ENCODE measurements at places on chromosomes 12 and 14.
A peak's percentile ranks its signal among the peaks of the same experiment; 100 is the strongest.

DNA sequence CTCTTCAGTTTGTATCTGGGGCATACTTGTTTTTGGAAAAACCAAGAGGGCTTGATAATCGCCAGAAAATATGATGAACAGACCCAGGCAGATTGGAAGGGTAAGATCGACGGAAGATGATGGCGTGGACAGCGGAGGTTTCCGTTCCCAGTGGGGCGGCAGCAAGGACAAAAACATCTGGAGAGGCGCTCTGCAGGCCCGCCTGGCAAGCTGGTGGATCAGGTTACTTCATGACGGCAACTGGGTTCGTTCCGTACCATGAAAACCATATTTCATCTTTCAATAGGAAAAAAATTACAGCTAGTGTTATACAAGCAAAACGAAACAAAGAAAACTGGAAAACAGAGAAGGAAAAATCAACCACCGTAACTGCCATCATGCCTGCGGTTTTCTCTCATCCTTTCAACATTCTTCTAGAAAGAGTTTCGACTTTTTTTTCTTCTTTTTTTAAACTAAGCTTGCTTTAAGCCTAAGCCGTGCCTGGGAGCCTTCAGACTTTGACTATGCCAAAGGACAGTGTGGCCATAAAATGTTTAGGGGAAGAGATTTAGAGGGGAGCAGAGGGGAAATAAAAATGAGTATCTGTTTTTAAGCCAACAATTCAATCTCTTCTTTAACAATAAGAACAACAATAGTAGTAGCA is 210.5 kb downstream of the FOXN3 start:
- no peak for DNase-seq

DNA sequence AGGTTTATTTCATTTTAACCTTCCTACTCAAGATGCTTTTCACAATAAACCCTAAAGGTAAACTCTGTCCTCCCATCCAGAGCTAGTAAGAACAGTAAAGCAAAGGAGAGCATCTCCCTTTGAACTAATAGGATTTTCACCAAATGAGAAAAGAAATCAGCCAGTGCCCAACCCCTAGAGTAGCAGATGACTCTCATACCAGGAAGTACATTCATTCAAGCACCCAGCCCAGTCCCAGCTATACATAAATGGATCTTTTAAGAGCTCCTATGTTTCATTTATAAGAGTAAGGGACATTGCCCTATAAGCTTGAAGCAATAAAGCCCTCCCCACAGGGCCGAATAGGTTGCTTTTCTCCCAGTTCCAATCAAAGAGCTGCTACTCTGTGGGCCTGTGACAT is 7.6 kb downstream of the BAZ2A start:
- no peak for DNase-seq

- DNase-seq: no peak
Observed at GRCh38 chr12:110104188-110105094, 19.7 kb upstream of the IFT81 start.

- DNase-seq: no peak
Observed at GRCh38 chr14:82587226-82587625, 1053.6 kb upstream of the SEL1L start.

GRCh38 chr12:105616971-105617540 is 286.6 kb downstream of the C12orf75 start:
- peak; percentile 33 for DNase-seq

GRCh38 chr12:2302711-2303580 is 250.2 kb downstream of the CACNA1C start:
- DNase-seq: no peak

GRCh38 chr14:71240866-71241520 is 333.7 kb downstream of the PCNX1 start:
- no peak for DNase-seq

GRCh38 chr14:31027847-31028246 is 1.7 kb upstream of the STRN3 start:
- DNase-seq: no peak

- DNase-seq: no peak
Observed at GRCh38 chr12:123519141-123520001, 14.1 kb downstream of the RILPL1 start.

DNA sequence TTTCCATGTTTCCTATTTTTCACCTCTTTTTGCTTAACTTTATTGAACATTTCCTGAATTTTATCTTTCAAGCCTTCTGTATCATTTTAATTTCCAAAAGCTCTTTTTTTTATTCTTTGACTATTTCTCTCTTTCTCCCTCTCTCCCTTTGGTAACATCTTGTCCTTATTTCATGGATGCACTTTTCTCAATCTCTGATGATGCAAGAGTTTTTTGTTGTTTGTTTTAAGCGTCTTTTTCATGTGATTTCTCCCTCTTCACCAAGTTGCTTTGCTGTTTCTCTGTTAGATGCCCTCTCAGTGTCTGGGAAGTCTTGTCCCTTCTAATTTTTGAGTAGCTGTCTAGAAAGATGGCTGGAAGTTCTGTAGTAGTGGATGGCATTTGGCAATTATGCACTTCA is 62.6 kb downstream of the ANO6 start:
- DNase-seq: no peak

DNA sequence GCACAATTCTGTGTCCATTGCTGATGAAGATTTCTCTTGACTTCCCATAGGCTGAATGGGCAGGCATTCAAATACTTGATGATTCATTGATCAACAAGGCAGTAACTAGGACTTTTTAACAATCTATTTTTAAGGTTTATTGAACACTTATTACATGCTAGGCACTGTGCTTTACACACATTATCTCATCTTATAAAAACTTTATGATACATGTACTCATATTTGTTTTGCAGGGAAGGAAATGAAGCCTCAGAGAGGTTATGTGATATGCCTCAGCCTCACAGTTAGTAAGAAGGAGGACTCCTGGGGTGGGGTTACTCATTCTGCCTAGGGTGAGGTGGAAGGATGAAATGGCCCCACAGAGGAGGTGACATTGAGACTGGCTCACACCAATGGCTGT is 12.9 kb upstream of the EMP1 start:
- no peak for DNase-seq

DNA sequence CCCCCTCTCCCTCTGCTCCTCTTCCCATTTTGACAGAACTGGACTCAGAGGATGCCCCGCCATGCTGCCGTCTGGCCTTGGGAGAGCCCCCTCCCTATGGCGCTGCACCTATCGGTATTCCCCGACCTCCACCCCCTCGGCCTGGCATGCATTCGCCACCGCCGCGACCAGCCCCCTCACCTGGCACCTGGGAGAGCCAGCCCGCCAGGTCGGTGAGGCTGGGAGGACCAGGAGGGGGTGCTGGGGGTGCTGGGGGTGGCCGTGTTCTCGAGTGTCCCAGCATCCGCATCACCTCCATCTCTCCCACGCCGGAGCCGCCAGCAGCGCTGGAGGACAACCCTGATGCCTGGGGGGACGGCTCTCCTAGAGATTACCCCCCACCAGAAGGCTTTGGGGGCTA is 1.5 kb downstream of the NFATC4 start:
- no peak for DNase-seq

DNA sequence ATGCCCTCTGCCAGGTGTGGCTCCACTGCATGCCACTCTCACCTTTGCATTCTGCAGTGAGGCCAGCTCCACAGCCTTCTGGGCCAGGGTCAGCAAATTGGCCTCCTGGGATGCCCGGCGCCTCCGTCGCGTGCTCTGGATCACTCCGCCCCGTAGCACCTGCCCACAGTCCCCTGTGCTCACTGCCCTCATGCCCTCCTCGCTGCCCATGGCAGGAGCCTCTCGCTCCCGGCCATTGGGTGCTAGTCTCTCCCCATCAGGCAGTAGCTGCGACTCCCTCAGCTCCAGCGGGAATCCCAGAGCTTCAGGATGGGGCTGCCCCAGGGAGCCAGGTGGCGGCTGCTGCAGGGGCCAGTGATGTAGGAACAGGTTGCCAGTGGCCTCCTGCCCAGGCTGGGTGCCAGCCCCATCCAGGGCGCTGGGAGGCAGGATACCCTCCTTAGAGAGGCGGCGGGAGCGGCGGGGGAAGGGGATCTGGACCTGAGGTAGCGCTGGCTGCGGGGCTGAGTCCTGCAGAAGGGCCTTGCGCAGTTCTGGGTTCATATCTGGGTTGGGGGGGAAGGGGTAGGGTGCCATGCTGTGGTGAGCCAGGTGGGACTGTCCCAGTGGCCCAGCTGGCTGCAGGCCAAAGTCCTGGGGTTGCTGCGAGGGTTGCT is 24.5 kb upstream of the PNMA1 start:
- no peak for DNase-seq

GRCh38 chr14:89922031-89922907 is 32.3 kb downstream of the EFCAB11 start:
- DNase-seq: no peak

- no peak for DNase-seq
Observed at GRCh38 chr12:124075841-124076240, 102.8 kb downstream of the ZNF664 start.

- peak; percentile 56 for DNase-seq
Observed at GRCh38 chr14:44979740-44980356, 17.9 kb downstream of the TOGARAM1 start.

- DNase-seq: no peak
Observed at GRCh38 chr14:60317609-60318008, 68.6 kb downstream of the PPM1A start.

DNA sequence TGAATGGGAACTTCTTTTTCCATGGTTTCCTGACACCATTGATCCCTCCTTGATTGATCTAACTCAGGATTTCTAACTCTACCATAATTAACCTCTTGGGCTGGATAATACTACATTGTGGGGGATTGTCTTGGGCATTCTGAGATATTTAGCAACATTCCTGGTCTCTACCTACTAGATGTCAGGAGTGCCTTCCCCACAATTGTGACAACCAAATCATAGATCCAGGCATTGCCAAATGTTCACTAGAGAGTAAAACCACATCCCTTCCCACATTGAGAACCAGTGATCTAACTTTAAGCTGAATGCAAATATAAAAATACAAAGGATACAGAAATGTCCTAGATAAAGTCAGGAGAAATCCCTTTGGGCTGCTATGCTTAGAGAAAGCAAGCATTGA is 36.9 kb upstream of the CCDC198 start:
- no peak for DNase-seq

DNA sequence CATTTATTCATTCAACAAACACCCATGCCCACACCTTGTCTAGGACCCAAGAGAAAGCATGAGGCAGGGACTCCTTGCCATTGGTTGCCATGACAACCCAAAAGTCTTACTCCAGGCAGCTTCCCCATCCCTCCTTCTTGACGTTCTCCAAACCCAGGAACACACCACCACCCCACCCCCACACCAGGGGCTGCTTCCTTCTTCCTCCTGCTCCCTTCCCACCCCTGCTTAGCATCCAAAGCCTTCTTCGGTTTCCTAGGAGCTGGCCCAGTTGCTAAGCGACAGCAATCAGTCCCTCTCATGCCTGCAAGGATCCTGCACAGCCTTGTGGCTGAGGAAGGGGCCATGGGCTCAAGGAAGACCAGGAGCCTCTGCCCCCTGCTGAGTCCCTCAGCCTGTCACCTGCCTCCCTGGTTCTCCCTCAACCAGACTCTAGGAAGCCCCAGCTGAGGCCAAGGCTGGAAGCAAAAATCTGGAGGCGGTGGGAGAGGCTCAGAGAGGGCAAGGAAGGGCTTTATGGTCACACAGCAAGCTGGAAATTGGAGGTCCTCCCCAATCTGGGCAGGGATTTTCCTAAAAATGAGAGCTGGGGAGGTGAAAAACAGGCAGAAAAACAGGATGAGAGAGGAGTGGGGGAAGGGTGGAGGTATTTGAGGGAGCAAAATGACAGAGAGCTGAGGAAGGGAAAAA is 15.4 kb downstream of the RASAL1 start:
- DNase-seq: no peak

DNA sequence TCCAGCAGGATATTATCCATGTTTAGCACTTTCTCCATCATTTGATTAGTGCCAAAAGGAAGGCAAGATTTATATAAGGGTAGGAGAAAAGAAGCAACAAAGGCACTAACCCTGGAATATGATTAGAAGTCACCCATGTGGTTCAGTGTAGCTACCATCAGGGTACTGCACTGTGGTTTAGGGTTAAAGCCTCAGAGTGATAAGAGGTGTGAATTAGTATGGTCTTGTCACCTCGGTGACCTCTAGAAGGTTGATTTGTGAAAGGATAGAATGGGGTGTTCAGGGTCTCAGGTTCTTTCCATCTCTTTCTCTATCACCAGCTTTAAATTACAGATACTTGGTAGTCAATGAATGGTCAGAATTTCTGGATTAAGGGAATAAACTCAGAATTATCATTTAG is 103.0 kb upstream of the TMTC2 start:
- DNase-seq: no peak

DNA sequence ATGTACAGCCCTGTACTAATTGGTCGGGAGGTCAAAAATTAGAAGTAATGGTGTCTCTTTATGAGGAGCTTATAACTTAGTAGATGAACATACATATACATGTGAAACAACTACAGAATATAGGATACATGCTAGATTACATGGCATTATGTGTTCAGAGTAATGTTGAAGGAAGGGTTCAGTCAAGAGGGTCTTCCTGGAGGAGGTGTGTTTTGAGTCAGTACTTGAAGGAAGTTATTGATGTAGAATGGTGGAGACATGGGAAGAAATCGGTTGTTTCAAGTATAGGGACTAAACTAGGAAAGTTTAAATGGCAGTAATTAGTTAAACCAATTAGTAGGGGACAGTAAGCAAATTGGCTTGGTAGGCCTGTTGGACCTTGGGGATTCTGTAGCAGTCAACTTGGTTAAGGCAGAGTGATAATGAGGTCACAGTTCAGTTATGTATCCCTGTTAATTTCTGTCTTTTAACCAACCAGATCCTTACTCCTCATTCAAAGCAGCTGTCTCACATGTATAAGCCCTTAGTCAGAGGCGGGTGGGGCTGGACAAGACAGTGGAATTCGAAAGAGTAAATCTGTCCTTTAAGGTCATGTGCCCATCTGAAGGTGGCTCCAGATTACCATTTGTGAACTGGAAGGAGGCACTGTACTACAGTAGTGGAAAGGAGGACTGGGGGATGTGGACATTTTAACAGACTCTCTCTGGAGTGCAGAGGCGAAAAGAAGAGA is 3.5 kb upstream of the ANKRD52 start:
- no peak for DNase-seq

DNA sequence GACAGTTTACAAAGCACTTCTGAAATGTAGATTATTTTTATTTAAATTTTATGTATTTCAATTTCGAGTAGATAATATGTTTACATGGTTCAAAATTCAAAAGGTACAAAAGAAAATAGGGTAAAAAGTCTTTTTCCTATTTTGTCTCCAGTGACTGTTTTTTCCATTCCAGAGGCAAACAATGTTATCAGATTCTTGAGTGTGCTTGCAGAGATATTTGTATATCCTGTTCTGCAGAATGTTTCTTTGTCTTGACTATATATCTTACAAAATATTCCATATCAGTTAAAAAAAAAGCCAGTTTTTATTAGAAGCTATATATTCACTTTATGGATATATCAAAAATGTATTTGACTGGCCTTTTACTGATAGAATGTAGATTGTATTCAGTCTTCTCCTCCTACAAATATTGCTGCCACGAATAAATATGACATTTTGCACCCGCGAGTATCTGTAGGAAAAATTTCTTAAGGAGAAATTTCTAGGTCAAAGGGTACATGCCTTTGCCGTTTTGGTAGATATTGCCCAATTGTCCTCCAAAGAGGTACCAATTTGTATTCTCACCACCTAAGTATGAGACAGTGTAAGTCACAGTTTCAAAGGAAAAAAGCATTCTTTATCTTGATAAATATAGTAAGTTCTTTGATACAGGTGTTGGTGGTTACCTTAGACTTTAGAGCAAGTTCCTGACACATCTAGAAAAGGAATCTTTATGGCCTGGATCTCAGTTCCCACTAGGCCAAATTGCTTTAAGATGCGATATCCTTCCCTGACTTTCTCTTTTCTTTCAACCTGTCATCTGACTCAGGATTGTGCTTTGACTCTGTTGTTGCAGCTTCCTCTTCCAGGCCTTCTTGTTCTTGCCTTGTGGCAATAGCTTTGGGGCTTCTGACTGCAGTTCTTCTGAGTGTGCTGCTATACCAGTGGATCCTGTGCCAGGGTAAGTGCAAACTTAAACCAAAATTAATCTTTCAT is 2.3 kb downstream of the KLRG1 start:
- DNase-seq: no peak

- DNase-seq: no peak
Observed at GRCh38 chr14:102728501-102728900, 48.7 kb upstream of the TRAF3 start.
